ENCODE measurements at places on chromosomes 7 and 10. TPM values are rescaled to one million over a fixed set of nuclear protein-coding genes. Genes with fewer than 3 reads are reported as not detected.
A peak's percentile ranks its signal among the peaks of the same experiment; 100 is the strongest.

The ACSL5 gene
- 50.7 TPM for total RNA-seq

The RNF32 gene
- total RNA-seq: 2.2 TPM

The LBX1 gene
- total RNA-seq: not detected

The GALNT17 gene
- total RNA-seq: not detected

The ITGB8 gene
- total RNA-seq: not detected

The PLAC9 gene
- total RNA-seq: not detected

The NKX6-2 gene
- not detected for total RNA-seq

- no peaks in the 10 kb centered on the region for H3K4me1 ChIP-seq
- no peak overlapping the region for H3K27ac ChIP-seq
- H3K27me3 ChIP-seq: no peaks in the 10 kb centered on the region
- no peak for DNase-seq
Measured at GRCh38 chr10:121435099-121435875, 163.0 kb downstream of the FGFR2 start.

DNA sequence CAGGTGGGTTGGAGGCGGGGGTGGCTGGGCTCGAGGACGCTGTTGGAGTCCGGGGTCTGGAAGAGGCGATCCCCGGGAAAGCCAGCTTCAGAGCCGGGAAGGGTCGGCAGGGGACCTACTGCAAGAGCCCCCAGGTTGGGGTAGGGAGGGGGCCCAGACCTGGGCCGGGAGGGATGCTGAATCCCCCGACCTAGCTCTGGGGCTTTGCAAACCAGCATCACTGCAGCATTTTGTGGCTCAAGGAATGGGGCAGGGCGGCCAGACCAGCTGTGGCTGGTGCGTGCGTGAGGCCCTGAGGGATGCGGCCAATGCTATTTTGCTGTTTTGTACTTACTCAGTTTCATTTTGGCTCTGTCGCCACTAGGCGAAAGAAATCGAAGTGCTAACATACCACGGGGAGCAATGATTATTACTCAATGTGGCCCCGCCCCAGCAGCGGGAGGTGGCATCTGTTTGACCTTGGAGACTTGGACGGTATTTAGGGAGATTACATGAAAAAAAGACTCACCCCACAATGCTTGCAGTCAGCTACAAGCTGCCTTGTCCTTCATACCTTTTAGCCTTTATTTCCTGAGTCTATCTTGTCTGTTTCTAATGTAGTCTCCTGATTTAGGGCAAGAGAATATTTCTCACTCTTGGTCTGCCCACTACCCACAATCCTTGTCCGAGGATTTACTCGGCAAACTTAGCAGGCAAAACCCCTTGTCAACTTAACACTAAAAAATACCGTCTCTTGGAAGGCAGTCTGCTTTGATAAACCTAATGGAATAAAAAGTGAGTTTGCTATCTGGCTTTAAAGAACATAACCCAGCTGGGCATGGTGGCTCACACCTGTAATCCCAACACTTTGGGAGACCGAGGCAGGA lies 16.2 kb downstream of the HSPB1 start:
- peak; percentile 84 for DNase-seq
- H3K27me3 ChIP-seq: no peaks in the 10 kb centered on the region
- peaks cover 43% of the 10 kb centered on the region for H3K4me1 ChIP-seq
- H3K4me3 ChIP-seq: peak overlapping the region; percentile 96
- H3K27ac ChIP-seq: peak overlapping the region; percentile 96
- peaks cover 27% of the 10 kb centered on the region for H3K36me3 ChIP-seq

- peaks cover 53% of the 10 kb centered on the region for H3K4me1 ChIP-seq
- no peak for DNase-seq
- H3K27me3 ChIP-seq: no peaks in the 10 kb centered on the region
- H3K36me3 ChIP-seq: peaks cover 14% of the 10 kb centered on the region
Measured at GRCh38 chr7:17936321-17936720, 4.0 kb downstream of the SNX13 start.

GRCh38 chr7:117048882-117049281 lies 95.6 kb downstream of the ST7 start:
- peak overlapping the region; percentile 56 for H3K4me3 ChIP-seq
- H3K27ac ChIP-seq: peak overlapping the region; percentile 82
- H3K36me3 ChIP-seq: no peaks in the 10 kb centered on the region
- H3K4me1 ChIP-seq: peaks cover 27% of the 10 kb centered on the region

GRCh38 chr10:110326351-110327032 lies 21.8 kb upstream of the SMNDC1 start:
- H3K4me3 ChIP-seq: no peak overlapping the region
- H3K27ac ChIP-seq: no peak overlapping the region
- DNase-seq: no peak
- peaks cover 18% of the 10 kb centered on the region for H3K36me3 ChIP-seq
- peaks cover 10% of the 10 kb centered on the region for H3K4me1 ChIP-seq

DNA sequence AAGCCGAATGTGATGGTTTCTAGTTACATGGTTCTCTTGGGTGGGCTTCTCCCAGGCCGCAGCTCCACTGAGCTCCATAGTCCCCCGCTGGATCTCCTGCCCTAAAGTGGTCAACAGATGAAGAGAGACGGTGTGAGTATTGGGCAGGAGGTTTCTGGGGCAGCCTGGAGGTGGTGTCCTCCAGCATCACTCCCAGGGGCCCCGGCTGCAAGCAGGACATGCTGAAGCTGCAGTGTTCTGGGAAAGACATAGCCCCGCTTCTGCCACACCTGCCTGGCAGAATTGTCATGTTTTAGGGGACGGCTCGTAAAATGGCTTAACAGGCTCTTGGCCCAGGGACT lies 40.4 kb downstream of the CALML3 start:
- H3K27me3 ChIP-seq: peaks cover 7% of the 10 kb centered on the region
- no peak overlapping the region for H3K4me3 ChIP-seq

DNA sequence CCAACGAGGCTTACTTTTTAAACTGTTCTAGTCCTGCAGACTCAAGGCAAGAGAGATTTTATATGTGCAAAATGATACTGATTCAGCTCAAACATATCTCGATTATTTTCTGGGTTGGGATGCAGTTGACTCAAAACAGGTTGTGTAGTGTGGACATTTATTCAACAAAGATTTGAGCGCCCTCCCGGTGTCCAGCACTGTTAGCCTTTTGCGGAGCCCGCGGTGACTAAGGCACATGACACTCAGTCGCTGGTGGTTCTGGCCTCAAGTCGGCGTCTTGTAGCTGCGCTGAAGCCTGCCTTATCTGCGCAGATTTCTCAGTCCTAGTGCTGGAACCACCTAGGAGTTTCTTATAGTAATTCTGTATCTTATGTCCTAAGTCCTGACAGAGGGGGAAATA lies 938 bp upstream of the CADPS2 start:
- H3K4me3 ChIP-seq: peak overlapping the region; percentile 45
- DNase-seq: no peak
- peaks cover 10% of the 10 kb centered on the region for H3K4me1 ChIP-seq
- no peak overlapping the region for H3K27ac ChIP-seq
- H3K27me3 ChIP-seq: peaks cover 38% of the 10 kb centered on the region

DNA sequence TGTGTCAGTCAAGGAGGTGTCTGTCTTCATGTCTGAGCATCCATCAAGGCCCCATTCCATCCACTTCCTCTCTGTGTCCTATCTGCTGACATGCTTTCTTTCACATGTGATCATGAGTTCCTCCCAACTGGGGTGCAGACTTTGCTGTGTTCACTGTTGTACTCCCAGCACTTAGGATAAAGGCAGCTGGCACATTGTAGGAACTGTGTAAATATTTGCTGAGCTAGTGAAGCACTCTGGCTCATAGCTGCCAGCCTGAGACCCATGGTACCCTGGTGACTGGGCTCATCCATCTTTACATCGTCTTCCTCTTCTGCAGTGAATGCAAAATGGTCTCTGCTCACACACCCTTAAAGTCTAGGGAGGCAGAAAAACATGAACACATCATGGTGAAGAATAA lies 242.2 kb upstream of the IGFBP3 start:
- no peaks in the 10 kb centered on the region for H3K27me3 ChIP-seq
- DNase-seq: no peak
- no peaks in the 10 kb centered on the region for H3K4me1 ChIP-seq
- no peak overlapping the region for H3K27ac ChIP-seq
- no peaks in the 10 kb centered on the region for H3K36me3 ChIP-seq
- no peak overlapping the region for H3K4me3 ChIP-seq

GRCh38 chr7:2713370-2713769 lies 25.4 kb downstream of the AMZ1 start:
- H3K4me1 ChIP-seq: peaks cover 77% of the 10 kb centered on the region
- no peak overlapping the region for H3K27ac ChIP-seq
- DNase-seq: no peak
- H3K36me3 ChIP-seq: no peaks in the 10 kb centered on the region
- no peak overlapping the region for H3K4me3 ChIP-seq
- peaks cover 14% of the 10 kb centered on the region for H3K27me3 ChIP-seq

GRCh38 chr7:117892821-117893220 lies 19.6 kb upstream of the CTTNBP2 start:
- no peaks in the 10 kb centered on the region for H3K4me1 ChIP-seq
- no peak overlapping the region for H3K4me3 ChIP-seq
- no peak for DNase-seq
- no peak overlapping the region for H3K27ac ChIP-seq
- no peaks in the 10 kb centered on the region for H3K27me3 ChIP-seq

DNA sequence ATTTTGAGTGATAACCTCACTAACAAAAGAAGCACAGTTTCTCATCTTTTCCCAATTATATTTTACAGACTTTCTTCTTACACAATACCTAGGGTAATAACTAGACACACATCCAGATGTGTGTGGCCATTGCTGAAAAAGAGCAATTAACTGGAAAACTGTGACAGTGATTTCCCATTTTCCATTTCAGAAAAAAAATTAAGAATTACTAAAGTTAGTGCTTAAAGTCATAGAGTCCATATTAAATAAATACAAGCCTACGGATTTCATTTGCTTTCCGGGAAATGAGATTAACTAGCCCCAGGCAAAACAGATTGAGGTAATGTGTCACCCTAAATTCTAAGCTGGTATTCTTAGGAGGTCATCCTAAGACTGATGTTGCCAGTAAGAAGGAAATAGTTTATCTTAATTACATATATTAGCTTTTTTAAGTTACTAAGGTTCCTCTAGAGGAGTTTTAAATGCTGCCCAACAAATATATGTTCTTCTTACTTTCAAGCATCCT lies 10.2 kb upstream of the MACC1 start:
- H3K27me3 ChIP-seq: peaks cover 3% of the 10 kb centered on the region
- DNase-seq: no peak

DNA sequence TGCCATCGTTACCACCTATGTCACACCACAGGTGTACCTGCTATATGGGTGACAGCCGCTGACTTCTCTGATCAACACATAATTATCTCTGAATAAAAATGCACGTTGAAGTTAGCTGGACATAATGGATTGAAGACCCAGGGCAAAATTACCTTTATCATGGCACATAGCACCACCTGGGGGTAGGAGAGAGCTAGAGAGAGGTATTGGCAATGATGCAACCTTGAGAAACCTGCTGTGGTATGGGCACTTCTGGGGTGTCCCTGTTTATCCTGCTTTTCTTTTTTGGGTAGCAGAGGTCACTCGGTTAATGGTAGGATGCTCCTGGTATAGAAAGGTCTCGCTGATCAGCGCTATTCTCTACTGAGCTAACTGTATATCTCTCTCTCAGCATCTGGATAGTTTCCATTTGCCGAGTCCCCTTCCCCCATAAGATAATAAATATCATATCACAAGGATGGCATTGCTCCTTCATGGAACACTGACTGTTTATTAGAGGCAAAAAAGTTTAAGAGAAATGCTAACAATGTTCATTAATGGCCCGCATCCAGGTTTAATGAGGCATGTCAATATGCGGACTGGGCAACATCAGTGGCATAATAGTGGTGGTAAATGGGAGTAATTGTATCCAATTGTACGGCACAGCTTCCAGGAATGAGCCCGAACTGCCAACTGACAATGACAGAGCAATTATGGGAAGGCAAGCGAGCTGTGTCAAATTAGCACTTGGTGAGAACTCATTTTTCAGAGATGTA lies 323.1 kb downstream of the TFEC start:
- no peak overlapping the region for H3K4me3 ChIP-seq
- no peak overlapping the region for H3K27ac ChIP-seq
- no peaks in the 10 kb centered on the region for H3K27me3 ChIP-seq
- no peaks in the 10 kb centered on the region for H3K4me1 ChIP-seq

DNA sequence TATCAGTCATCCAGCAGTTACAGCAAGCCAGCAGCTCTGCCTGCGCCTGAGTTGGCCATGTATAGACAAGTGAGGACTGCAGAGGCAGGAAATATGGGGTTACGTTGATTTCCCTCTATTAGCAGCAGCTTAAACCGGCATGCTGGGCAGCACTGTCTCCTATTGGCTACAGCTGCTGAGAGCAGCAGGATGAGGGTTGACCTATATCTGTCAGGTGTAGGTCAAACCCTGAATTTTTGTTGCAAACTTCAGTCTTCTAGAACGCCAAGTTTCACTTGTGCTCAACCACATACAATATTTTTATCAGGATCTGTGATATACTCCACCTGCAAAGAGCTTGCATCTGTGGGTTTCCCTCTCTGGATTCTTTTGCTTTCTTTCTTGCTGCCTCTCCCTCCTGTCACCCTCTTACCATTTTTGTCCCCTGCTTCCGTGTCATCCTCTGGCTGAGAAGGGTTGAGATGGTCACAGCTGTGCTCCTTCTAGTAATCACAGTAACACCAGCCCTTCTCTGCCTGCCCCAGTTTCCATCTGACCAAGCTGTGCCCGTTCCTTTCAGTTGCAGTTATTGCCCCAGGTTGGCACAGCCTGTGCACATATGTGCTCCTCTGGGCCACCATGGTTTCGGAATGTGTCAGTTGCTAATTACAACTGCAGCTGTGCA lies 23.8 kb upstream of the GLCCI1 start:
- peaks cover 31% of the 10 kb centered on the region for H3K4me1 ChIP-seq
- peak overlapping the region; percentile 63 for H3K4me3 ChIP-seq
- no peaks in the 10 kb centered on the region for H3K27me3 ChIP-seq
- DNase-seq: peak; percentile 76

- no peaks in the 10 kb centered on the region for H3K36me3 ChIP-seq
- DNase-seq: no peak
Measured at GRCh38 chr10:103712146-103712545, 143.2 kb downstream of the SH3PXD2A start.

DNA sequence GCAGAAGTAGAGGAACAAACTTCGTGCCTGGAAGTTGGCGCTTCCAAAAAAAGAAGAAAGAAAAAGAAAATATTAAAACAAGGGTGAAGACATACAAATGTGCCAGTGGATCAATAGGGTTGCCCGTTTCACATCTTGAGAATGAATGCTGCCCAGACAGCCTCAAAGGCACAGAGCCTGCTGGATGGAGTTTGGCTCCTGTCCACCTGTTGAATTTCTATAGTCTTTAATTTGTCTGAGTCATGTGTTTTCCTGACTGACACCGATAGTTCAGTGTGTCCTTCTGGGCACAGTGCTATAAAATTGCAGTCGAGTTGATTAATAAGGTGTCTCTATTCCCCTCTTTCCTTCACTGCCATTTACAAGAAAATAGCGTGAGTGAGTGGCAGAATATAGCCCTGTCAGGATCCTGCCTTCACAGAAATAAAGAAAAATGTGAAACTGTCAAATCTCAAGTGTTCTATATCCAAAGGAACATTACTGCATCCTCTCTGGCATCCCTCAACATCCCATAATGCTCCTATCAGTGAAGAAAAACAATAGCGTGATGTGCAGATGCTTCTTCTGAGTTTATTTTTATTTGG lies 471.3 kb upstream of the AUTS2 start:
- no peaks in the 10 kb centered on the region for H3K27me3 ChIP-seq
- H3K4me3 ChIP-seq: no peak overlapping the region
- H3K36me3 ChIP-seq: no peaks in the 10 kb centered on the region
- no peak for DNase-seq

Data from activated CD8-positive, alpha-beta T cell treated with anti-CD3 and anti-CD28 coated beads, Interleukin-2, amount 10 ng/mL, durations not matched to agents 7 days and 5 days (primary cell).